ENCODE measurements at places on chromosomes 1 and 21.

DNA sequence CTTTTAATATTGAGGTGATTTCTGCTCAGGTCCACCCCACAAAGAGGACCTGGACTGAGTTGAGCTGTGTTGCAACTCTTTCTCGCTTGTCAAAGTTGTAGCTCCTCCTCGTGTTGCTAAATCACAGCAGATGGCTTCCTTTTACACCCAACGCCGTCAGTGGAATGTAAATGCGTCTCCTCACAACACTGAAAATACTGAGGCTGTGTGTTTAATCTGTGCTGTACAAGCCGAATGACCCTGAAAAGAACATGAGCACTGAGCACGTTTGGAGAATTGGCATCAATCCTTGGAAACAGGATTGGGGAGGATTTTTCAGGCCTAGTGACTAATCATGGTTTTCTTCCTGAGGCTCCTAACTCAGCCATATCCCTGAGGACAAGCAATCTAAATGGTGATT lies 196.0 kb downstream of the CRB1 start:
- DNase-seq = no peak
- no peak overlapping the region for H3K27ac ChIP-seq
- H3K27me3 ChIP-seq = no peaks in the 10 kb centered on the region
- H3K4me3 ChIP-seq = no peak overlapping the region

GRCh38 chr1:212553676-212554075 lies 54.9 kb upstream of the ATF3 start:
- DNase-seq = no peak
- no peaks in the 10 kb centered on the region for H3K36me3 ChIP-seq
- H3K4me3 ChIP-seq = no peak overlapping the region
- H3K27me3 ChIP-seq = no peaks in the 10 kb centered on the region
- no peak overlapping the region for H3K27ac ChIP-seq
- H3K4me1 ChIP-seq = no peaks in the 10 kb centered on the region

GRCh38 chr1:218123968-218124367 lies 161.1 kb upstream of the RRP15 start:
- no peaks in the 10 kb centered on the region for H3K4me1 ChIP-seq
- H3K27me3 ChIP-seq = no peaks in the 10 kb centered on the region
- H3K4me3 ChIP-seq = no peak overlapping the region
- no peaks in the 10 kb centered on the region for H3K36me3 ChIP-seq
- H3K27ac ChIP-seq = no peak overlapping the region

DNA sequence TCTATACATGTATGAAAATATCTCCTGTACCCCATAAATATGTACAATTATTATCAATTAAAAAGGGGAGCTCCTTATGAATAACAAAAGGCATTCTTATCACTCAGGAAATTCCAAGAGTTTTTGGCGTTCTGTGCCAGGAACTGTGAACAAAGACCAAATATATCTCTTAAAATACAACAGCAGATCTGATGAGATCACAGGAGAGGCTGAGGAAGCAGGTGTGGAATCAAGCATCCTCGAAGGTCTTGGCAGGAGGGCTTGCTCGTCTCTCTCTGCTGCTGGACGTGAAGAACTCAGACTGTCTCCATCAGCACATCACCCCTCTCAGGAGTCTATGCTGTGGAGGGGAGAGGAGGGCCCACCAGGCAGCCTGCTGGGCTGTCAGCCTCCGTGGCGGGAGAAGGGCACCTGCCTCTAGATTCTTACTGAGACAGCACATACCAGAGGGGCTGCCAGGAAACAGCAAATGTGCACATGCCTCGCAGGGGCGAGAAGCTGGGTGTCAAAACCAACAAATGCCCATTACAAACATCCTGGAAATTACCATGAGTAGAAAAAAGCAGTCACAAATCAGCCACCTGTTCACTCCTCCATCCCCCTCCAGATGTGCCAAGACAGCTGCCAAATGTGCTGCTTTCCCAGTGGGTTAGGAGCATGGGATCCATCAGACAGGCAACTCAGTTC lies 30.8 kb upstream of the FAM89A start:
- H3K36me3 ChIP-seq = no peaks in the 10 kb centered on the region
- no peak overlapping the region for H3K4me3 ChIP-seq
- H3K27ac ChIP-seq = no peak overlapping the region
- no peaks in the 10 kb centered on the region for H3K4me1 ChIP-seq

All from liver (tissue), 10 donors.